Activated T-helper 1 cell treated with anti-CD3 and anti-CD28 coated beads, Interleukin-2, amount 50 U/mL, for 16 hours (primary cell): ENCODE measurements at places on chromosomes 13 and 19.

DNA sequence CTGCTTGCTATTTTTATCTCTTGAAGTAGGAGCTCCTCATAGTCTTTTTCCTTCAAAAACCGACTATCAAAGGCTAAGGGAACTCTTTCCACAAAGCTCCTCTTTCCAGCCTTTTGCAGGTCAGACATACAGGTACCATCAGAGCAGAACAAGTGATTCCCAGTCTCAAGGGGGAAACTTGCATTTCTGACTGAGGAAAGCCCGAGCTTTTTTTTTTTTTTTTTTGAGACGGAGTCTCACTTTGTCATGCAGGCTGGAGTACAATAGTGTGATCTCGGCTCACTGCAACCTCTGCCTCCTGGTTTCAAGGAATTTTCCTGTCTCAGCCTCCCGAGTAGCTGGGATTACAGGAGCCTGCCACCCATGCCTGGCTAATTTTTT is 32.0 kb downstream of the RUBCNL start:
- no peak for DNase-seq

DNA sequence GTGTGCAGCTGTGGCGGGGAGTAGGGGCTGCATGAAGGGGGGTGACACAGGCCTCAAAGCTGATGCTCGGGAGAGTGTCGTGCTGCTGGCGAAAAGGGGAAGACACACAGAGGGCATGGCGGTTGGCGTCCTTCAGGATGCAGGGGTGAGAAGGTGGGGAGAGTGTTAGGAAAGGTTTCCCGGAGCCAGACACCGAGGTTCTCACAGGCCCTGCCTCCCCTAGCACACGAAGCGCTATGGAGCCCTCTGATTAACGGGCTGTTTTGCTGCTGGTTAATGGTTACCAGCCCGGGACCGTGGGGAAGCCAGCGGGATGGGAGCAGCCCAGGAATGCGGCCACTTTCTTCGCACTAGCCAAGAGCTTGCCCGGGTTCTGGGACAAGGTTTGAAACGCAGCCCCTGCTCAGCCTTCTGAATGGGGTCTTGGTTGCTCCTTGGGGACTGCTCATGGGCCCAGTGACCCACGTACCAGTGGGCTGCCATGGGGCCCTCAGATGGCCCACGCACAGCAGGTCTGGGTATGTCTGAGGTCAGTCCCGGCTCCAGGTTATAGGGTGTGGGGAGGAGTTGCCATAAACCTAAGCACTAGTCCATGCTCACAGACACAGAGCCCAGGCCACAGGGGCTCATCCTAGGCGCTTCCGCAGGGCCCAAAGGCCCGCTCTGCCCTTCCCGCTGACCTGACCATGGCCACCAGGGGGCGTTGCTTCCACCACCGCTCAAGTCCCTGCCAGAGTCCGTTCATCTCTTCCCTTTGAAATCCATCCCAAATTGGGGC is 31.3 kb upstream of the ISYNA1 start:
- peak; percentile 45 for DNase-seq

DNA sequence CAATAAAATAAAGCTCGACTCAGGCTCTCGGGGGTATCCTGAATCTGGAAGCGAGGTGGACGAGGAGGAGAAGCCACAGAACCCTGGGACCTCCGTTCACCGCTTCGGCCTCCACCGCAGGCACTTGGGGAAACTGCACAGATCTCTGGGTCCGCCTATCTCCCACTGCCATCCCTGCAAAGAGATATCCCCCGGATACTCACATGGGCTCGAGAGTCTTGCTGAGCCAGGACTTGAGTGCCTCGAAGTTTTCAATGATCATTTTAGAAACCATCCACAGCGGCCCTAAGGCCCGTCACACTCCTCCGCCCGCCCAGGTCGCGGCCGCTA is 589 bp downstream of the RBM26 start:
- DNase-seq: no peak

DNA sequence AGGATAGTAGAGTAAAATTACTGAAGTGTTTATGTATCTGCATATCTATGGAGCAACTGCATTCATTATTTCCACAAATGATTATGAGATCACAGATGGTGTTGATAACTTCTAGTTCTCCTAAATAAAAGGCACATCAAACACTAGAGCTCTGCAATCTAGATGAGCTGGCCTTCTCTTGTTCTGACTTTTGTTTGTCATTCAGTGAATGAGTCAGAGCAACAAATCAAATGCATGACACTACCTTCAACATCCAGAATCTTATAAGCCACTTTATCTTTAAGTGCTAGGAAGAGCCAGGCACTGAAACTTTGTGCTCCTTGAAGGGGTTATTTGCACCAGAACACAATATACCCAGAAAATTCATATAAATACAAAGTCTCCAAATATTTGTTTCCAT is 456.0 kb downstream of the PCDH17 start:
- no peak for DNase-seq

DNA sequence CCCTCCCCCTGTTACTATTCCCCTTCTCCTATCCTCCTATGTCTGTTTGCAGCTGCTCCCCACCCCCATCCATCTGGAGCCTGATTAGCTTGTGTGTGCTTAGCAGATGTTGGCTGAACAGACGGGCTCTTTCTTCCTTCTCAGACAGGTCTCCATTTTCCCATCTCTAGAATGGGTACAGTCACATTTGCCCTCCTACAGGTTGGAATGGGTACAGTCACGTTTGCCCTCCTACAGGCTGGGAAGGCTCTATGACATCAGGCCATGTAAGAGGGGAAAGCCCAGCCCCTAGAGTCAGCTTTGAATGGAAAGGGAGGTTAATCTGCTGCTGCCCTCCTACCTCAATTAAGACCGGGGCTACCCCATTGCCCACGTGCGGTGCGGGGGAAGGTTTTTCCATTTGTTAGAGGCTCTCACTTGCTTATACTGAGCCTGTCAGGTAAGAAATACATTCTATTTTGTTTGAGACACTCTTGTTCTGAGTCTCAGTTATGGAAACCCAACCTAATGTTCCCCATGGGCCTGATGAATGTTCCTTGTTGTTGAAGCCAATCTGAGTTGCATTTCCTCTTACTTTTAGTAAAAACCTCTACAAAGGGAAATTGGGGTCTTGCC is 2.2 kb upstream of the CLEC17A start:
- DNase-seq: no peak

DNA sequence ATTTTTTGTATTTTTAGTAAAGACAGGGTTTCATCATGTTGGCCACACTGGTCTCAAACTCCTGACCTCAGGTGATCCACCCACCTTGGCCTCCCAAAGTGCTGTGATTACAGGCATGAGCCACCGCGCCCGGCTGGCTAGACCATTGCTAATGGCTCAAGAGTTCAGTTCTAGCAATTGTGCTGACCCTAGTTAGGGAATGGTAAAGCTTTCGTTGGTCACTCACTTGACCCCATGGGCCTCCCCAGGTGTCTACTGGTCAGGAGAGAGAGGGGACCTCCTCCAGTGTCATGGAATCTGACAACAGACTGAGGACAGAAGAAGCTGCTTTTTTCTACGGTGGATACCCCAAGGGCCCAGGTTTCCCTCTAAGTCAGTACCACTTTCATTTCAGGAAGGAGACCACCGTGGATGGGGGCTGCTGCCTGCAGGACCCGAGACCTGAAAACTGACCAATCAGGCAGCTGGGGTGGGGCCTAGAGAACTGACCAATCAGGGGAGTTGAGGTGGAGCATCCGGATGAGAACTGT is 575 bp upstream of the ZNF556 start:
- no peak for DNase-seq
